ENCODE measurements at places on chromosomes 6 and 20.

DNA sequence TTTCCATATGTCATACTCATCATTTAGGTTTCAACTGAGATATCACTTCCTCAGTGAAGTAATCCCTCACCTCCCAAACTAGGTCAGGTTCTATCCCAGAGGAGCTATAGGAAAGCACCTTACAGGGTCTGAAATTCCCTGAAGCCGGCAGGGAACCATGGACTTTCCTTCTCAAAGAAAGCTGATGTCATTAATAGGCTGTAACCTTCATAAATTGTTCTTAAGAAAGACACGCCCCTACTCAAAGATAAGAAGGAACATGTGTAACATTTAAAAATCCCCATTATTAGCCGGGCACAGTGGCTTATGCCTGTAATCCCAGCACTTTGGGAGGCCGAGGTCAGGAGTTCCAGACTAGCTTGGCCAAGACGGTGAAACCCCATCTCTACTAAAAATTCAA, 50.0 kb upstream of the RNGTT start:
- no peak for ATAC-seq
- no peaks in the 10 kb centered on the region for H3K36me3 ChIP-seq
- no peak overlapping the region for H3K27ac ChIP-seq
- H3K4me3 ChIP-seq: no peak overlapping the region
- H3K27me3 ChIP-seq: no peaks in the 10 kb centered on the region
- H3K4me1 ChIP-seq: no peaks in the 10 kb centered on the region

- H3K4me1 ChIP-seq: peaks cover 13% of the 10 kb centered on the region
- no peaks in the 10 kb centered on the region for H3K27me3 ChIP-seq
- peak overlapping the region; percentile 86 for H3K27ac ChIP-seq
- H3K36me3 ChIP-seq: peaks cover 44% of the 10 kb centered on the region
- H3K4me3 ChIP-seq: peak overlapping the region; percentile 94
These were observed 650 bp upstream of the CASP8AP2 start for GRCh38 chr6:89828988-89829471.

DNA sequence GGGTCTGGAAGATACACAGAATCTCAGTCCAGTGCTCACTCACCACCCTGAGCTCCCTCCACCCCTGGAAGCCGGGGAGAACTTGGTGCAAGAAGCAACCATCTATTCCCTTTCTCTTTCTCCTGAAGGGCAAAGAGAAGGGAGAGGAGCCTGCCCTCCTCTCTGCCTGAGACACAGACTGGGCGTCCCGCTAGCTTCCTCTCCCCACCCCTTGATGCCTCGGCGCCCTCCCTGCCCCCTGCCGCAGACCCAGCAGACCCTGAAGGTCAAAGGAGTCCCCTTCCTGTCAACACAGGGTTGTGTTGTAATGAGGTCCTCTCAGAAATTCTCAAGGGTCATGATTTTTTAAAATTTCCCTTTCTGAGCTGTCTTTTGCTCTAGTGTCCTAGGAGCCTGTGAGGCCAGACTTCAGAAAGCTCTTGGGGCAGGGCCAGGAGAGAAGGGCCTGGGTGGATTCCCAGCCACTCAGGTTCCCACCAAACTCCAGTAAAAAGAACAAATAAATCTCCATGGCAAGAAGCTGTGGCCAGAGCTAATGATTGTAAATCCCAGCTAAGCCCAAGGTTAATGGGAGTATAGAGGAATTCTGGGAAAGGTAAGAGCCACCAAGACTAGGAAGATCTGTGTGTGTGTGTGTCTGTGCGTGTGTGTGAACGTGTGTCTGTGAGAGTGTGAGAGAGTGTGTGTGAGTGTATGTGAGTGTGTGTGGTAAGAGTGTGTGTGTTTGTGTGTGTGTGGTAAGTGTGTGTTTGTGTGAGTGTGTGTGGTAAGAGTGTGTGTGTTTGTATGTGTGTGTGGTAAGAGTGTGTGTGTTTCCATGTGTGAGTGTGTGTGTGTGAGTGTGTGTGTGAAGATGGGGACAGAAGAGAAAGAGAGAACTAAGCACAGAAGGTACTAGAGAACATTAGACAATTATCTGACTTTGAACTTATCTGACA, 1.1 kb upstream of the JPH2 start:
- no peak overlapping the region for H3K27ac ChIP-seq
- H3K27me3 ChIP-seq: peaks cover 42% of the 10 kb centered on the region
- ATAC-seq: no peak
- H3K36me3 ChIP-seq: no peaks in the 10 kb centered on the region
- no peaks in the 10 kb centered on the region for H3K4me1 ChIP-seq

GRCh38 chr6:157758516-157759023, 64.5 kb upstream of the SNX9 start:
- peaks cover 79% of the 10 kb centered on the region for H3K4me1 ChIP-seq
- peak overlapping the region; percentile 12 for H3K4me3 ChIP-seq
- ATAC-seq: no peak
- peak overlapping the region; percentile 98 for H3K27ac ChIP-seq
- H3K36me3 ChIP-seq: peaks cover 24% of the 10 kb centered on the region
- no peaks in the 10 kb centered on the region for H3K27me3 ChIP-seq

GRCh38 chr20:5143851-5144250, 17.0 kb downstream of the CDS2 start:
- peak overlapping the region; percentile 48 for H3K4me3 ChIP-seq
- peaks cover 35% of the 10 kb centered on the region for H3K36me3 ChIP-seq
- H3K27ac ChIP-seq: peak overlapping the region; percentile 81
- peaks cover 55% of the 10 kb centered on the region for H3K4me1 ChIP-seq
- ATAC-seq: peak; percentile 26

DNA sequence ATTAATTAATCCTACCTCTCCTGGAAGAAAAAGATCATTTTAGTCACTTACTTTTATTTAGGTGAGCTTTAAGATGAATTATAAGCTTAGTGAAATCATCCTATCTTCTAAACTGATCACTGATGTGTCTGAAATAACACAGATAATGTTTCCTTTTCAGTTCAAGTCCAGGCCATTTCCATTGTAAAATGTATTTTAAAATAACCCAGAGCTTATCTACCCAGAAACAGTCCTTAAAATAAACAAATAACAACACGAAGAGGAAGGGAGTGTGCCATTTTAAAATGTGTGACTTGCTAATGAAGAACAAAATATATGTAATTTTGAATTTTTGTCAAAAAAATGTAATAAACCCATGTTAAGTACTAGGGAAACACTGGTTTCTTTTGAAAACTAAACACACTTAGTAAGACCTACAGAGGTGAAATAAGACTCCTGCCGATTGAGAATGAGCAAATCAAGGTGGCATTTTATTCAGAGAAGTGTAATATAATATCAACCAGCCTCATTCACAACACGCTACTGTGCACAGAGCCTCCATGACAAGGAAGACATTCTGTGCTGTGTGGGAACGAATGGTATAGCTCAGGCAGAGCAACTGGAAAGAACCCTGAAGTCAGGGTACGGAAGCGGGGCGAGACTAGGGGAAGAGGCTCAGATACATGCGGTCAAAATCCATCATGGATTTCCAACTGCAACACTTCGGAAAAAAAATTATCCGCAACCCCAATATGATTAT, 7.7 kb downstream of the LRP11 start:
- no peaks in the 10 kb centered on the region for H3K36me3 ChIP-seq
- peaks cover 14% of the 10 kb centered on the region for H3K4me1 ChIP-seq
- H3K4me3 ChIP-seq: no peak overlapping the region
- ATAC-seq: no peak

GRCh38 chr6:13848522-13849150, 34.3 kb upstream of the MCUR1 start:
- H3K27ac ChIP-seq: no peak overlapping the region
- no peaks in the 10 kb centered on the region for H3K36me3 ChIP-seq
- ATAC-seq: no peak
- no peaks in the 10 kb centered on the region for H3K4me1 ChIP-seq
- H3K27me3 ChIP-seq: peaks cover 14% of the 10 kb centered on the region

DNA sequence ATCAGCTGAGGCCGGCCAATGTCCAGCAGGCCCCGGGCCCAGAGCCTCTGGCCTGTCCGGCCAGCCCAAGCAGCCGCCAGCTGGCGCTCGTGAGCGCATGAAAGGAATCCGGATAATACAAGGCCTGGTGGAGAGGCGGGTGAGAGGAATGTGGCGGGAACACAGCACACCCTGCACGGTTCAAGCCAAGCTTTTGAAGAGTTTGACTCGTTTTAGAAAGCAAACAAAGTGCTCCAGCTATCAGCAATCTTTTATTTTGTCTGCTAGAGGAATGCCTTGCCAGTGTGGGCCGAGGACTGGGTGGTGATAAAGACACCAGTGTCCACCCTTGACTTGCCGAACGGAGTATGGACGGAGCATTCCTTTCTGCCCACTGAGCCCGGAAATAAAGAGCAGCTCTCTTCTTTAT, 9.3 kb upstream of the NEDD9 start:
- H3K4me1 ChIP-seq: peaks cover 21% of the 10 kb centered on the region
- no peak for ATAC-seq
- H3K36me3 ChIP-seq: peaks cover 10% of the 10 kb centered on the region
- no peak overlapping the region for H3K4me3 ChIP-seq
- H3K27me3 ChIP-seq: no peaks in the 10 kb centered on the region
- no peak overlapping the region for H3K27ac ChIP-seq

GRCh38 chr6:56953597-56954402, 1.1 kb upstream of the BEND6 start:
- H3K36me3 ChIP-seq: no peaks in the 10 kb centered on the region
- H3K27ac ChIP-seq: peak overlapping the region; percentile 58
- H3K4me3 ChIP-seq: peak overlapping the region; percentile 87
- peaks cover 15% of the 10 kb centered on the region for H3K4me1 ChIP-seq
- H3K27me3 ChIP-seq: peaks cover 51% of the 10 kb centered on the region

- no peaks in the 10 kb centered on the region for H3K27me3 ChIP-seq
- no peak for ATAC-seq
- H3K36me3 ChIP-seq: no peaks in the 10 kb centered on the region
- H3K27ac ChIP-seq: no peak overlapping the region
- H3K4me1 ChIP-seq: no peaks in the 10 kb centered on the region
These were observed 130.0 kb downstream of the FOXC1 start for GRCh38 chr6:1739680-1740079.

GRCh38 chr6:15500078-15500740, 162.6 kb downstream of the DTNBP1 start:
- H3K4me1 ChIP-seq: no peaks in the 10 kb centered on the region
- H3K27me3 ChIP-seq: no peaks in the 10 kb centered on the region
- H3K36me3 ChIP-seq: peaks cover 100% of the 10 kb centered on the region
- ATAC-seq: no peak
- H3K4me3 ChIP-seq: no peak overlapping the region

- H3K27me3 ChIP-seq: peaks cover 6% of the 10 kb centered on the region
- H3K36me3 ChIP-seq: no peaks in the 10 kb centered on the region
- no peaks in the 10 kb centered on the region for H3K4me1 ChIP-seq
- no peak for ATAC-seq
These were observed 73.2 kb upstream of the CD2AP start for GRCh38 chr6:47404435-47404834.

DNA sequence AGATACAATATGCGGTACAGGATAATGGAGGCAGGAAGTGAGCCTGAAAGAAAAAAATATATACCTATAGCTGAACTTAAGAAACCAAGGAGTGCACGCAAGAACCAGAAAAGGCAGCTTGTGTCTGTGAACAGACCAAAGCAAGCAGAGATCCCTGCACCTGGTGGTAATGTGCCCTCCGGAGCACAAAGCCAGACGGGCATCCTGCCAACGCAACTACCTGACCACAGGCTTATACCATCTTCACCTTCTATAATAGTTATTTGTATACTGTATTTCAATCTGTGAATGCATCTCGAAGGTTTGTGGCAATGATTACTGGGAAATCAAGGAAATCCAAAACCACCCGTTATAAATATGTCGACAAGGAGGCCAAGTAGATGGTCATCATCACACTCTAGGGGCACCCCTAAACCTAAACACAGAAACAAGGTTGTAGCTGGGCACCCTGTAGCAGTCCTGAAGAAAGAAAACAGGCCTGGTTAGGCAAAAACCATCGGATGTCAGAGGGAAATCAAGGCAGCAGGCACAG, 801 bp downstream of the FBXL4 start:
- peak; percentile 7 for ATAC-seq
- H3K27ac ChIP-seq: peak overlapping the region; percentile 95

Measured in activated T-helper 17 cell treated with anti-CD3 and anti-CD28 coated beads, Interleukin-2, amount 50 U/mL, for 72 hours (primary cell).